B cell (primary cell): ENCODE measurements at places on chromosomes 7 and 10. TPM values are rescaled to one million over a fixed set of nuclear protein-coding genes. Genes with fewer than 3 reads are reported as not detected.

Gene SPAG6
- total RNA-seq: not detected in 2 replicates

GRCh38 chr10:48605786-48606529 lies 1.1 kb upstream of the ARHGAP22 start:
- DNase-seq: no peak
- no peaks in the 10 kb centered on the region for H3K36me3 ChIP-seq
- no peak overlapping the region for H3K4me3 ChIP-seq
- H3K4me1 ChIP-seq: peaks cover 27% of the 10 kb centered on the region
- H3K27me3 ChIP-seq: peaks cover 16% of the 10 kb centered on the region

DNA sequence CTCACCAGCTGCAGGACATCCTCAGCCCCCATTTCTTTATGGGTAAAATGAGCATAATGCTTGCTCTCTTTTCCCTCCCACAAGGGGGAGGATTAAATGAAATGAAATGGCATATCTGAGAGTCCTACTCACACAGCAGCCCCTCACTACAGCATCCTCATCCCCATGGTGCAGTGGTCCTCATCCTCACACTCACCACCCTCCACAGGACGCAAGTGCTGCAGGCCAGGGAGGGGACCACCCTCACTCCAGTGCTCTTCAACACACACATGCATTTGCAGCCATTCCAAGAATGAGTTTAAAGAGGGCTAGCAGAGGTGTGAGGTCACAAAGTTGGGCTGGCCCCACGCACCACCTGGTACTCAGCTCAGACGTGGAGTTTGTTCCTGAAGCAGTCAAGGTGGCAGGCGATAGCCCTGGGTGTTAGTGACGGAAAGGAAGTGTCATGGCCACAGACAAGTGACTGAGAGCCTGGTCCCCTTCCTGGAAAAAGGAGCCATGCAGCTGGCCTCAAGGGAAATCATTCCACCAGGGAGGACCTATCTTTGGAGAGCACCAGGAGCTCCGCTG lies 234.0 kb downstream of the TNS3 start:
- H3K36me3 ChIP-seq: no peaks in the 10 kb centered on the region
- DNase-seq: no peak
- no peaks in the 10 kb centered on the region for H3K4me1 ChIP-seq
- H3K27ac ChIP-seq: no peak overlapping the region

DNA sequence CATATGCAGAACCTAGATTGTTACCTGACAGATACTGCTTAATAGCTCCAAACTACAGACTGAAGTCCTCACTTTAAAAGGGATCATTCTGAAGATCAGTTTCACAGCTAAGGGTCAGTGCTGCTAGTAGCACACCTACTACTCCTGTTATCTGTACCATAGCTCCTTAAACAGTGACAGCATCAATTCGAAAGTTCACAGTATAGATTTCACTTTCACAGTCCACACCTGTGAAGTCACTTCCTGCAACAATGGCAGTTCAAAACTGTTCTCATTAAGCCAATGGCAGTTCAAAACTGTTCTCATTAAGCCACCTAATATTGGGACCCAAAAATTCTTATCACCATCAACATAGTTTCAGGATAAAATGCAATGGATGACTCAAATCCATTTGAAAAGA lies 10.7 kb upstream of the FHIP2A start:
- no peak for DNase-seq
- no peak overlapping the region for H3K4me3 ChIP-seq
- H3K4me1 ChIP-seq: no peaks in the 10 kb centered on the region
- H3K27ac ChIP-seq: no peak overlapping the region
- H3K27me3 ChIP-seq: no peaks in the 10 kb centered on the region

Gene LRRD1
- total RNA-seq: 0.15 and 0.17 TPM in 2 replicates

Gene GALNT17
- not detected in 2 replicates for total RNA-seq

DNA sequence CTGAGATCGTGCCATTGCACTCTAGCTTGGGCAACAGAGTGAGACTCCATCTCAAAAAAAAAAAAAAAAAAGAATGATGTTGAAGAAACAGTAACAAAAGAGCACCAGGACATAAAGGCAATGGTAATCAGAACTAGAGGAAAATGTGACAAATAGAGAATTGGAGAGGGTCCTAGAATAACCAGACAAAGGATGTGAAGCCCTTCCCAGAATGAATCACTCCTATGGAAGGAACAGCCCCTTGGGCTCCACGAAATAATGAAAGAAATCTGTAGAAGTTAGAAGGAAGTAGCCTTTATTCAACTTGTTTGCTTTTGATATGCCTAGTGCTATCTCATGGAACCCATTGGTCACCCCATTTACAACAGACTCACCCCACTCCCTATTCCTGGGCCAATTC lies 169.2 kb downstream of the SUGCT start:
- no peak overlapping the region for H3K27ac ChIP-seq
- H3K36me3 ChIP-seq: no peaks in the 10 kb centered on the region
- H3K4me3 ChIP-seq: no peak overlapping the region
- no peak for DNase-seq
- no peaks in the 10 kb centered on the region for H3K4me1 ChIP-seq
- H3K27me3 ChIP-seq: no peaks in the 10 kb centered on the region

GRCh38 chr7:46682836-46683624 lies 762.0 kb upstream of the IGFBP3 start:
- H3K27me3 ChIP-seq: no peaks in the 10 kb centered on the region
- no peaks in the 10 kb centered on the region for H3K36me3 ChIP-seq
- no peaks in the 10 kb centered on the region for H3K4me1 ChIP-seq
